ENCODE measurements at places on chromosomes 4 and X.

- DNase-seq: no peak
Measured at GRCh38 chr4:56930638-56931037, 22.9 kb downstream of the REST start.

DNA sequence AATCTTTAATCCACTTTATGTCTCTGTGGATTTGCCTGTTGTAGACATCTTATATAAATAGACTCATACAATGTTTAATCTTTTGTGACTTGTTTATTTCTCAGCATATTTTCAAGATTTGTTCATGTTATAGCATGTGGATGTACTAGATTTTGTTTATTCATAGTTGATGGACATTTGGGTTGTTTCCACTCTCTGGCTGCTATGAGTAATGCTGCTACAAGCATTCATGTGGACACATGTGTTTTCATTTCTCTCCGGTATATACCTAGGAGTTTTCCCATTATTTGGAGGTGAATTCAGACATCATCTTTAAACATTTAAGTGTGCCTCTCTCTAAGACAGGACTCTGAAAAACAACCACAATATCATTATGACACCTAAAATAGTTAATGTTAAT, 2.3 kb downstream of the IKBKG start:
- no peak for DNase-seq

DNA sequence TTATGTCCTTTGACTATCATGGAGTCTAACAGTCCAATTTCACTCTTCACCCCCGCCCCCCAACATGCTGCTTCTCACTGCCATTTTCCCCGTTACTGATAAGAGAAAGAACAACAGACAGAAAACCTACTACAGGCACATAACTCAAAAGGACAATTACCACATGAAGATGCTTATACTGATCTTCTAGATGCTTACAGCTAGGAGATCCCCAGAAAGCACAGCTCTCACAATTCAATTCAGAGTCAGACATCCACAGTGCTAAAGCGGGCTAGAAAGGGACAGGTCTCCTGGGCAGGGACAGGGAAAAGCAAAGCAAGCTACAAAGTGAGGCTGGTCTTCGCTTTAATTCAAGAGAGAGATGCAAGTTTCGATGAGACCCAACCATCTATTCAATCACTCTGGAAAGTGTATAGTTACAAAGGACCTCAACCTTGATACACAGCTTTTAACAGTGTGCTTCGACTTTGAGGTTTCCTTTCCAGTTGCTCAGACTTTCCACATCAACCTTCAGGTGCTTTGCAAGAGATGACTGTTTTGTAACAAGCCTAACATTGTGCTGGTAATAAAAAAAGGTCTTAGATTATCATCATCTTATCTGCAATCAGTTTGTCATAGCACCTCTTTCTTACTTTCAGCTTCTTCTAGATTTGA, 60.9 kb downstream of the LEF1 start:
- no peak for DNase-seq

DNA sequence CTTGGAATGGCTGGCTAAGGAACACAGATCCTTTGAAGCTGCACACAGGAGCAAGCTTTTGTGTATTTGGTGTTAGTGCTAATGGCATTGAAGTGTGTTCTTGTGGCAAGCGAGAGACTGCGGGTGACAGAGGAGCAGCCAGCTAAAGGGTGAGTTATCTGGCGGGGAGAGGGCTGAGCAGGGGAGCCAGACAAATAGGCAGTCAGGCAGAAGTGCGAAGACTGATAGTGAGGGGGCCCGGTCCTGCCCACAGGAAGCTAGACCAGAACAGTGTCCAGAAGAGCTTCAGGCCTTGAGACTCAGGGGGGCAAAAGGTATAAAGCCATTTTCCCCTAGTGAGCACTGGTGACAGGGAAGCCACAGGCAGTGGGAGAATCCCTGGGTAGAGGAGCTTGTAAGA, 49.6 kb upstream of the MAMLD1 start:
- no peak for DNase-seq

- no peak for DNase-seq
Measured at GRCh38 chr4:28787947-28788346, 1927.3 kb downstream of the STIM2 start.

DNA sequence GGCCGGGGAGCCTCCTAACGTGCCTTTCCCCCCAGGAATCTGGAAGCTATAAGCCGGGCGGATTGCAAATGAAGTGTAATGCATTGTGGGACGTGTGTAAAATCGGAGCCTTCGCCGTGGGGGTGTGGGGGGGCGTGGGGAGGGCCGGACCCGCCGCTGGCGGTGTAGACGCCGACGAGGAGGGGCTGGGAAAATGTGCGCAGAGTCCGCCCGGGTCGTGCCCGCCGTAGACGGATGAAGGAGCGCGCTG, 1.3 kb downstream of the STOX2 start:
- DNase-seq: no peak

DNA sequence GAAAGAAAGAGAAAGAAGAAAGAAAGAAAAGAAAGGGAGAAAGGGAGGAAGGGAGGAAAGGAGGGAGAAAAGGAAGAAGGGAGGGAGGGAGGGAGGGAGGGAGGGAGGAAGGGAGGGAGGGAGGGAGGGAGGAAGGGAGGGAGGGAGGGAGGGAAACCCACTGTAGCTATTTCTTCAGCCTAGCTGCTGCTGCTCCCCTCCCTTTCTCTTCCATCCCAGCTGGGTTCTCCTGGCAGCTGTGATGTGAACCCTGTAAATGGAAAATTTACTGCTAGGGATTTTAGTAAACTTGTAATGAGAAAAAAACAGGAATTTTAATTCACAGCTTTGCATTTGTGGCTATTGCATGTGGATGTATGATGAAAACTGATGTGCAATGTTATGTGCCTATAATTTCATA, 8.0 kb downstream of the NR0B1 start:
- no peak for DNase-seq

GRCh38 chr4:176981074-176981473, 188.4 kb upstream of the VEGFC start:
- DNase-seq: peak; percentile 31

DNA sequence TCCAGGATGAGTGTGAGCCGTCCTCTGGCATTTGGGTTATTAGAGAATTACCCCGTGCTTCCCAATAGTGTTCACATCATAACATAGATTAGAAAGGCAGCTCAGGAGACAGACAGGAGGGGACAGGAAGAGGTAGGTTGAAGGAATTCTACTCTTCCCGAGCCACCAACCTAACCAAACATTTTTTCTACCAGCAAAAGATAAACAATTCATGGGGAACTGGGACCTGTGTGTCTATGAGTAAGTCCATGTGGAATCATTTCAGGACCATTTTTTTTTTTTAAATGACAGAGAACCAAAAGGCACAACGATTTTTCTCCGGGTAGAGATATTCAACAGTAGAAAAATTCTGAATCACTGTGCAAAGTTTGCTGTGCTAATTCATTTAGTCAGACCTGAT, 174.2 kb upstream of the ETNPPL start:
- no peak for DNase-seq

DNA sequence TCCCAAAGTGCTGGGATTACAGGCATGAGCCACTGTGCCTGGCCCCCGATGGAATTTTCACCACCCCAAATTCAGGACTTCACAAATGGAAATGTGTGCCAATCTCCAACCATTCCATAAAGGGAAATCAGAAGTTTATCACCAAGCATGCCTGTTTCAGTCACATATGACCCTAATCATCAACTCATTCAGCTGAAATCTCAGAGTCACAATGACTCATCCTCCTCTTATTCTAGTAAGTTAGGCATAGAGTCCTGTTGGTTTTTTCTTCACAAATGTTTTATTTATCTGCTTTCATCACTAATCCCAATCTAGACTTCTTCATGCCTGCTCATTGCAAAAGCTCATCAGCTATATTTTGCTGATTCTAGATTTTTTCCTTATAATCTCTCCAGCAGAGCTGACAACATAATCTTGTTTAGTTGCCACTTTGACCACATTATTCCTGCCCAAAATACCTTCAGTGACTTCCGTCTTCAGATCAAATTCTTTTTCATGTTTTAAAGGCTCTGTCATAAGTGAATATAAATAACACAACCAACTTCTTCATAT, 83.3 kb downstream of the SLC7A11 start:
- DNase-seq: no peak

DNA sequence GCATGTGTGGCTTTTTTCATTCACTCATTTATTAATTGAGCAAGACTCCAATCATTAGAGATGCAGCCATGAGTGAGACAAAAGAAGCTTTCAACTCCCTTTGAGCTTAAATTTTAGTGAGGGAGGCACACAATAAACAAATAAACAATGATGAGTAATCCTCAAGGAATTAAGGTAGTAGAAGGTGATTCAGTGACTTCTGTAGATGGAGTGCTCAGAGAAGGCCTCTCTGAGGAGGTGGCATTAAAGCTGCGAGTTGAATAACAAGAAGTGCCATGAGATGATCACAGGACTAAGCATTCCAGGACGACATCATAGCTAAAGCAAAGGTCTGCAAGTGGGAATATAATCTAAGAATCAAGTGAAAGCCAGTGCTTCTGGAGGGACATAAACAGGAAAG, 77.6 kb downstream of the NWD2 start:
- DNase-seq: no peak

DNA sequence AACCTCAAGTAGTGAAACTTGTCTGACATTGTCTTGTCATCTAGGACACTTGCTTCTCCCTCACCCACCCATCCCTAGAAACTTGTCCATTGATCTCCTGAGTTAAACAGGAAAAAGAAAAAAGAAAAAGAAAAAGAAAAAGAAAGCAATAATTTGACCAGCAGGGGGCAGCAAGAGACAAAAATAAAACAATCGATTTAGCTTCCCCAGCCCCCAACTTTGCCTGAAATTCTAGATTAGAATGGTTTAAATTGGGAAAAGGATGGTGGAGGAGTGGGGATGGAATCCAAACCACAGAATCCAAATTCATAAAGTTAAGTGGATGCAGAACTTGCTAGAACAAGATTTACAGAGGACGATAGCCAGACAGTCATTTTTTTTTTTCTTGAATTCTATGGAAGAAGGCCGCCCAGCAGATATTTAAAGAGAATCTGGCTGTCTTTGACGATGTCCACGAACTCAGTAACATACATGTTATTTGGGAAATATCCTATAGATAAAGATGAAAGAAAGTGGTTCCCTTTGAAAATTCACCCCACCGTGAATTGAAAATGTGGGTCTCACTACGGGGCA, 282.9 kb downstream of the USP46 start:
- peak; percentile 31 for DNase-seq

DNA sequence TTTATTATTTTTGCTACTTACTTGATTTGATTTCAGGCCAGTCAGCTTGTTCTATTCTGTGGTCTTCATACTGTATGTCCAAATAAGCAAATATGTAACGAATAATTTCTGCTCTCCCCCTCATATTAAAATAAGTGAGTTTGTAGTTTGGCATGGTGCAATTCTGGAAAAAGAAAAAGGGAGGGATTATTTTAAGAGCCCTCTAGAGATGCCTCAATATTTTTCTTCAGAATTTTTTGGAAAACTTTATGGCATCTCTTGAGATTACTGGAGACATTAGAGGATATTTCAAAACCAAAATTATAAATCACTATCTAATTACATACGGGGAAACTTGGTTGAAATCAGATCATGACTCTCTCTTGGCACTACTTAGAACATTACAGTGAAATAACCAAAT, 8.2 kb downstream of the HPGDS start:
- DNase-seq: no peak
